ENCODE measurements at places on chromosomes 1 and 21.

GRCh38 chr1:203167026-203167912 is 8.4 kb downstream of the MYBPH start:
- no peak for DNase-seq

- DNase-seq: no peak
Observed at GRCh38 chr1:118504221-118504644, 319.2 kb upstream of the SPAG17 start.

GRCh38 chr1:91854852-91855534 is 31.0 kb downstream of the TGFBR3 start:
- no peak for DNase-seq

- DNase-seq: no peak
Observed at GRCh38 chr1:38776466-38777065, 83.0 kb downstream of the RRAGC start.

DNA sequence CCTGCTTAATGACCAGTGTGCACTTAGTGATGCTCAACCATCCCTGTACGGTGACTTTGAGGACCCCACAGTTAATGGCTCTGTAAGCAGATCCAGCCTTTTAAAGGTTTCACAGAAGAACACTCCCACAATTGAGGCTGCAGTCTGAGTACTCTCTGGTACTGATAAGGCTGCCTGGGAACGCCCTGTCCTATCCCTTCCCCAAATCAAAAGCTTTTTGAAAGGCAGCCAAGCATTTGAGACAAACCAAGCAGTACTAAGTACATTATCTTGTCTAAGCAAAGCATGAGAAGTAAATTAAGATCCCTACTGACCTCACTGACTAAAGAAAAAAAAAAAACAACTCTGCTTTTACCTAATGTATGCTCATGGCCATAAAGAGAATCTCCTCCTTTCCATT is 60.7 kb downstream of the SH3GLB1 start:
- DNase-seq: no peak

All from stimulated activated CD4-positive, alpha-beta T cell treated with anti-CD3 and anti-CD28 coated beads, TNF-alpha, amount 100 ng/mL, for 4 hours (primary cell).